Activated T-cell treated with anti-CD3 and anti-CD28 coated beads for 24 hours (primary cell): ENCODE measurements at places on chromosomes 1 and 21.
A peak's percentile ranks its signal among the peaks of the same experiment; 100 is the strongest.

- no peak for DNase-seq
Measured at GRCh38 chr1:3002349-3003038, 18.8 kb upstream of the ACTRT2 start.

DNA sequence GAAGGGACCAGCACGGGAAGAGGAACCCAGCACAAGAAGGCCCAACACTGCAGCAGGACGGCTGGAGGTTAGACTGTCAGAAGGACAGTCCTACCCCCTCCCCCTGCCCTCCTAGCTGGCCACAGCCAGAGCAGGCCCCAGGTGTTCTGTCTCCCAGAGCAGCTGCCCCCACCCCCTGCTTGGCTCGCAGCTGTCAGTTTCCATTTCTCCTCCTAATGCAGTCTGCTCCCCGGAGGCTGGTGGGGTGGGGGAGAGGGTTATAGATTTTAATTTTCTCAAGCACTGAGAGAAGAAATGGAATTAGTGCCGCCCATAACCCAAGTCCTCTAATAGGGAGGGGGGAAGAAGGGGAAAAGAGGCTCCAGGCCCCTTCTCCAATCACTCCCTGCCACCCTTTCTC is 13.0 kb upstream of the PEAR1 start:
- DNase-seq = no peak

DNA sequence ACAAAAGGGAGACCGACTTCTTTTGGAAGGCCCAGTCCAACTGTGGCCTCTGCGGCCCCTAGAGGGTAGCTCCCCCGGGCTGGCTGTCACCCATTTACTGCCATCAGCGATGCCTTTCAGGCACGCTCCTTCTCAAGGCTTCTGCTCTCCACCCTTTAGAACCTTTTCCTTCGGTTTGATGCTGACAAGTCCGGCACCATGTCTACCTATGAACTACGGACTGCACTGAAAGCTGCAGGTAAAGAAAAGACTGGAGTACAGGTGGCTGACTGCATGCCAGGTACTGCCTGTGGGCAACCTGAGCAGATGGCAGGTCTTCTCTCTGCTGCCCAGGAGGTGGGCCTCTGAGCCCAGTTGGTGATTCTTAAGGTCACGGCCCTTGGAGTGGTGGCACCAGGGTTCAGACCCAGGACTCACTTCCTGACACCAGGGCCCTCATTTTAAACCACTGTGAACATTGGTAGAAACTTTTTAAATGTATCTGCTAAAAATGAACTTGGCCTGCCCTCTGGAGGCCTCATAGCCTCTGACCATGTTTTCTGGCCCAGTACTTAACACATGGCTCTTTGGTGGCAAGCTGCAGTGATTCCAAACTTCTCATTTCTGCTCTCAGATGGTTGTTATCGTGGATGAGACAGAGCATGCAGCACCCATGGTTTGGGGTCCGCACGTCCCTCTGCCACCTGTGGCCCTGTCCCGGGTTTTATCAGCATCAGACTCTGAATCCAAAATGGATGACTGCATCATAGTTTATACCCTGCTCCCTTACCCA is 45.7 kb downstream of the CAPN9 start:
- DNase-seq = no peak

GRCh38 chr1:7399514-7400125 is 371.5 kb upstream of the VAMP3 start:
- DNase-seq = no peak

GRCh38 chr1:9816199-9816598 is 7.6 kb downstream of the CLSTN1 start:
- no peak for DNase-seq

DNA sequence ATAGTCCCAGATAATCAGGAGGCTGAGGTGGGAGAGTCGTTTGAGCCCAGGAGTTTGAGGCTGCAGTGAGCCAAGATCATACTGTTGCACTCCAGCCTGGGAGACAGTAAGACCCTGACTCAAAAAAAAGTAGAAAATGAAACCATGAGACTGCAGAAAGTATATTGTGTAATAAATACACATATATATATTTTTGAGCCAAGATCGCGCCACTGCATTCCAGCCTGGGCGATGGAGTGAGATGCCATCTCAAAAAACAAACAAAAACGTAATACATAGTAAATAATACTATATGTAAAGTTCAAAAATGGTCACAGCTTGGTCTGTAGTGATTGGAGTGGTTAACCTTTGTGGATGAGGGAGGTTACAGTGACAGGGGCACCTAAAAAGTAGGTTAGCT is 9.7 kb downstream of the BRDT start:
- DNase-seq = no peak

GRCh38 chr1:78255846-78256245 is 210.1 kb downstream of the GIPC2 start:
- no peak for DNase-seq

- DNase-seq = no peak
Measured at GRCh38 chr1:47681735-47682134, 243.9 kb downstream of the FOXD2 start.

DNA sequence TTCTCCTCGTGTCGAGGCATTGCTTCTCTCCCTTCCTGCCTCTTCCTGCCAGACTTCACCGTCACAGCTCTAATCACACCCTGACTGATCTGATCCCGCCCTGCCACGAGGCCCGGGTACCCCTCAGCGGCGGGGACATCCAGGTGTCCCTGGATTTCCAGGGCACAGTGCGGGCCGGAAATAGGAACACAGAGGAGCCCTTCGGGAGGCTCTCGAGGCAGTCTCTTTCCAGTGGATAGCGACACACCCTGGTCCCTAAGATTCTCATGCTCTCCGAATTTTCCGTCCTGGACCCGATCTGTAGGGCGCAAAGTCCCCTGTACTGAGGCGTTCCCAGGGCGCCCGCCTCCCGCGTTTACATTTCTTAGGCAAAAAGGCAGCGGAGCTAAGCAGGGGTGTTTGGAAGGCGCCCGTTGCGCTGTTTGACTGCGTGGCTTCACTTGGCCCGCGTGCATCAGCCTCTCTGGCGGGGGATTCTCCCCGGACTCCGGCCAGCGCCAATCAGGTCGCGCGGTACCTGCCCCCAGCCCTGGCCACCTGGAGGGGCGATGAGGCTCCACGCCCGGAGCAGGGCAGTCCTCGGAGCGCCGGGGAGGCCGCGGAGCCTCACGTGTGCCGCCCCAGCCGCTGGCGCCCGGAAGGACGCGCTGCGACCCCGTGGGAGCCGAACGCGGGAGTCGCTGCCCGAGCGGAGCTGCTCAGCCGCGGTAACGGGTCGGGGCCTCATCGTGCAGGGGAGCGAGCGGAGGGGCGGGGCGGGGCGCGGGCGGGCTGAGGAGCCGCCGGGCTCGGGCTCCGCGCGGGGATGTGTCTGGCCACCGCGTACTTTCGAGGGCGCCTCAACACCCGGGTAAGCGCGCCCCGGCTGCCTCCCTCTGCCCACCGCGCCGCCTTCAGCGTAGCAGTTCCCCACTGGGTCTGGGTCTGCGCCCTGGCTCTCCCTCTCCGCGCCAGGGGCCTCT is at the start of gene FAM163A:
Gene FAM163A (plus strand): TSS at position 575 of the 962 bp plus-strand sequence. CDS start 69,807 bp downstream, outside the sequence.
- DNase-seq = no peak

DNA sequence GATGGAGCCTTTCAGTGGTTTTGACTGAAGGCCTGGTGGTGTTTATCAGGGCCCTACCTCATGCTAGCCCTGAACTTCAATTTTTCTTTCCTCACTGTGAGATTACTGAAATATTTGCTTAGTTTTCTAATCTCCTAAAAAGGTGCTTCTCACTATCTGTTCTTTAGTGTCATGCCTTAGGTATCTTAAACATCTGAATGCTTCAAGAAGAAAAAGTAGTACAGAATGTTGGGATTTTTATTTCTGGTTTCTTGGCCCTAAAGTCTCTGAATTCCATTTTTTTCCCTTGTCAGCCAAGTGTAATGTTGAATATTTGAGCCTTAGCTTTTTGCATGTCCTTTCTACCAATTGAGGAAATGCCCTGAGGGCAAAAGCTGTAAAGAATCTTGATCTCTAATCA is 47.9 kb upstream of the PRKACB start:
- DNase-seq = no peak

GRCh38 chr21:21722731-21723130 is 724.5 kb downstream of the NCAM2 start:
- DNase-seq = no peak

GRCh38 chr1:37553927-37554808 is at the start of gene SNIP1:
SNIP1 (minus strand) TSS chr1:37554293; CDS start chr1:37554229, 64 bp downstream.
- DNase-seq = peak; percentile 88

DNA sequence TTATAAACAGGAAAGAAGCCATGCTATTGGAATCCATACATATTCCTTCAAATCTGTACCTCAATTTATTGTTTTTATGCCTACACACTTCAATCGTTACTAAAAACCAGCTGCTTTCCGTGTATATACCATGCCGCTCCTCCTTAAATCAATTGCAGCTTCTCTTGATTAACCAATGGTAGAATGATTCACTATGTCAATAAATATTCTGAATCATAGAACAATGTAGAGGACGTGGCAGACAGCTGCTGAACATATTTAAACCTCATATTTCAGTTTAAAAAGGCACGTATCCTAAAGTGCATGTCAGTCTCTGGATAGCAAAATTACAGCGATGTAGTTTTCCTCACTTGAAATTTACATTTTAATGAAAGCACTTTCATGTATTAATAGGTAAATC is 100.4 kb downstream of the MRPL39 start:
- DNase-seq = no peak

DNA sequence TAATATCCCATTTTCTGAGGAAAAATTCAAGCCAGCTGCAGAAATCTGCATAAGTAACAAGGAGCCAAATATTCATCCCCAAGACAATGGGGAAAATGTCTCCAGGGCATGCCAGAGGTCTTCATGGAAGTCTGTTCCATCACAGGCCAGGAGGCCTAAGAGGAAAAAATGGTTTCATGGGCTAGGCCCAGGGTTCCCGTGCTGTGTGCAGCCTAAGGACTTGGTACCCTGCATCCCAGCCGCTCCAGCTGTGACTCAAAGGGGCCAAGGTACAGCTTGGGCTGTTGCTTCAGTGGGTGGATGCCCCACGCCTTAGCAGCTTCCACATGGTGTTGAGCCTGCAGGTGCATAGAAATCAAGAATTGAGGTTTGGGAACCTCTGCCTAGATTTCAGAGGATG is 173.5 kb downstream of the LMX1A start:
- DNase-seq = no peak

GRCh38 chr1:244839656-244840055 is 4.2 kb downstream of the COX20 start:
- DNase-seq = no peak

DNA sequence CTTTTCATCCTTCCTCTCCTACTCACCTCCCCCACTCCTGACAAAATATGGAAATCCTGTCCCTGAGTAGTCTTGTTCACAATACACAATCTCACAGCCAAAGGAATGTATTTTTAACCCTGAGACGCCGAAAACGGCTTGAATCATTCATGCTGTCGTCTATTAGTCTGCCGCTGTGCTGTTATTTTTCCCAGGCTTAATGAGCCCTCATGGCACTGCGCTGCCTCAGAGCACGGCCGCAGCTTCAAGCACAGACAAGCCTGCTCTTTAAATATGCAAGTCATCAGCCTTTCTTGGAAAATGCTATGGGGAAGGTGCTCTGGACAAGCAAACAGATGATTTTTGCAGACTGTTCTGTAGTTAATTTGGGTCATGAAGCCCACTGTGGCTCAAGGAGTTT is 302.7 kb downstream of the DISC1 start:
- DNase-seq = no peak

GRCh38 chr21:30194701-30195299 is 21.1 kb downstream of the CLDN8 start:
- no peak for DNase-seq

DNA sequence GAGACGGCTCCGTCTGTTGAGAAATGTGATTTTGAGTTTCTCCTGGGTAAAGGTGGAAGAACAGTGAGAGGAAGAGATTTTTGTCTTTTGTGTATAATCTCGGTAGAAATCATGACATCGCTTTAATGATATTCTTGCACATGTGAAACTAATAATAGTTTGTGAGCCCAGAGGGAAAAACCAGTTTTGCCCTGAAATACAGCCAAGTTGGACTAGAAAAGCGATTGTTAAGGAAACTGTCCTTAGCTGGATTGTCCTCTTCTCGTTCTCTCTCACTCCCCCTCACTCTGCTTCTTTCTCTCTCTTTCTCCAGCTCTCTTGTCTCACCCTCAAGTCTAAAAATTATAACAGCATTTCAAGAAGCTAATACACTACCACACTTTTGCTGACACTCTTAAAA is 17.1 kb downstream of the KCNJ6 start:
- DNase-seq = no peak

- DNase-seq = no peak
Measured at GRCh38 chr1:111205714-111206050, 5.2 kb upstream of the DENND2D start.

GRCh38 chr1:217273866-217274265 is 357.0 kb downstream of the GPATCH2 start:
- DNase-seq = no peak

DNA sequence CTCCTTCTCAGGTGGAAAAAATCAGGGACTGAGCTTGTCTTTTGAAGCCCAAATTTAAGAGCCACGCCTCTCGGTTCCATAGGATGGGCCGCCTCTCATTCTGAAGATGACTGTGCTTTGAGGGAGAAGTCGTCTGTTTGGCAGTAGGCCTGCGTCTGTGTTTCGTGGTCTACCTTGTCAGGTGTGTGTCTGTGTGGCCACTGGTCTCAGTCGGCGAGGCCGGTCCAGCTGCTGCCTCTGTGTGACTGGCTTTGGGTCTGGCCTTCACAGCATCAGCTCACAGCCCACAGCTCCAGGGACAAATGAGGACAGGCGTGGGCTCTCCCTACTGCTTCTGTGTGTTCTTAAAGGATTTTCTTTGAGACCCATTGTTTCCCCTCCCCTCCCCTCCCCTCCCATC is 50.3 kb downstream of the B3GALT5 start:
- no peak for DNase-seq

DNA sequence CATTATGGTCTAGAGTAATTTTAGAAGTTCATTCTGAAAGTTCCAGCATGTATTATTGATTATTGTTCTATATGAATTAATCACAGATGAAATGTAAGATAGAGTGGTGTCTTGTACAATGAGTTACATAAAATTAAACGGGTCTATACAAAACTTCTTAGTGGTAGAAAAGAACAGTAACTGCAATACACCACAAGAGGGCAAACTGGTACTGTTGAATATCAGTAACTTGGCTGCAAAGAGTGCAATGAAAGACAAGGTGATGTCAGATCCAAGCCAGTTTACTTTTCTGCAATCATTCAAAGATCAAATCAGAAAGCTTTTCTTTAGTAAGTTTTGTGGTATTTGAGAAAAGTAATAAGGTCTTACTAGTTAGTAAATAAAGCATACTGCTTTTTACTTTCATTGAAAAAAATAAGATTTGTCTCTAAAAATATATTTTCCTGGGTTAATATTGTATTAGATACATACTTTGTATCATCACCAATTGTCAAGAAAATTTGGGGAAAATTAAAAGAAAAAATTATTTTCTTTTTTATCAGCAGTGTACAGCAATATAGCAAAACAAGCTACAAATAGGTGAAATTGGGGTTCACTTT is 66.4 kb upstream of the BTG3 start:
- no peak for DNase-seq
